ENCODE measurements at places on chromosomes 16 and 17.

DNA sequence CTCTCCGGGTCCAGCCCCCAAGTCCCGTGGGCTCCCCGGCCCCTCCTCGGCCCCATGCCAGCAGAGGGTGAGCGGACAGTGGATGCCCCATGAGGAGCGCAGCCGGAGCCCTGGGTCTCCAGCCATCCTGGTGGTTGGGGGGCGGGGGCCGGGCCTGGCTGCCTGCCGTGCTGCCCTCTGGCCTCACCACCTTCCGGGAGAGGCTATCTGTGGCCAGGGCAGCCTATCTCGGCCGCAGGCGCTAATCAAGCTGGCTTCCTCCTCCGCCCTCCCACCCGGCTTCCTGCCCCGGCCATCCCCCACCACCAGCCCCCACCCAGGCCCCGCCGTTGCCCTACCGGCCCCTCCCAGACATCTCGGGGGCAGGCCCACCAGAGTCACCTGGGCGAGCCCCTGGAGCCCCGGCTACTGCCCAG, 46.8 kb downstream of the ZFPM1 start:
- DNase-seq: no peak

DNA sequence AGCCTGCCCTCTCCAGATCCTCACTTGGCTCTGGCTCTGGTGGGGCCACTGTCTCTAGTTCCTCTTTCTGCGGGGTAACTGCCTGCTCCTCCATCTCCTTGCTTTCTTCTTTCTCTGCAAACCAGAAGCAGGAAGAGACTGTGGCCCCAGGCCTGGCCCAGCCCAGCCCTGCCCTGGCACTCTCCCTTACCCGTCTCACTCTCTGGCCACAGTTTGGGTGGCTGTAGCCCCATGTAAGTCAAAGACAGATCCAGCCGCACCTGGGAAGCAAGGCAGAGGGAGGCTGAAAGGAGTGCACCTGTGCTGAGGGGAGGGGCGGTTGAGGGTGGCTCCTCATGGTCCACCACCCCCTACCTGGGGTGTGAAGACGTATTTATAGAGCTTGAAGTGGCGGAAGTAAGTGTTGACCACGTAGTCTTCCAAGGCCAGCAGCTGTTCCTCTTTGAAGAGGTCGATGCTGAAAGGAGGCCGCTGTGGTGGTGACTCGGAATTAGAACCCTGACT, 2.8 kb downstream of the CFAP119 start:
- no peak for DNase-seq

GRCh38 chr17:77375917-77376651, 235.3 kb downstream of the SEC14L1 start:
- no peak for DNase-seq

DNA sequence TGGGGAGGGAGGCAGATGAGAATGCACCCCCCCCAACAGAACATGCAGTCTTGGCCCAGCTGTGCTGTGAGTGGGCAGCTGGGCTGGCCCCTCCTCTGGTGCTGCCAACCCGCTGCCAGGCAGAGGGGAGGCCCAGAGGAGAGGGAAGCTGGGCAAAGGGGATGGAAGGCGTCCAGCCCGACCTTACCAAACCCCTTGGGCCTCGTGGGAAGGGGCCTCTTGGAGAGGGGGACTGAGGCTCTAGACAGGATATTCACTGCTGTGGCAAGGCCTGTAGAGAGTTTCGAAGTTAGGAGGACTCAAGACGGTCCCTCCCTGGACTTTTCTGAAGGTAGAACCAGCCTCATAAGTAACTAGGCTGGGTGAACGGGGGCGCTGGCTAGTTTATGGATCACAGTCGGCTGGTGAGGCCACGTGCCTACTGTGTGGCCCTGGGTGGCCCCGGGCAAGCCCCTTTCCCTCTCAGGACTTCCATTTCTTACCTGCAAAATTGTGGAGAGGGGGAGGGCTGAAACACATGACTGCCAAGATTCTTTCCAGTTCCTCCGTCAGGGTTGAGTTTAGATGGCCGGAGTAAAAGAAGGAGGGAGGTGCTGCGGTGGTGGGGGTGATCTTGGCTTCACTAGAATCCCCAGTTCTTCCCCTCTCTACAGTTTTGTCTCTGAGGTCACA, 857 bp upstream of the STAT5A start:
- DNase-seq: no peak

DNA sequence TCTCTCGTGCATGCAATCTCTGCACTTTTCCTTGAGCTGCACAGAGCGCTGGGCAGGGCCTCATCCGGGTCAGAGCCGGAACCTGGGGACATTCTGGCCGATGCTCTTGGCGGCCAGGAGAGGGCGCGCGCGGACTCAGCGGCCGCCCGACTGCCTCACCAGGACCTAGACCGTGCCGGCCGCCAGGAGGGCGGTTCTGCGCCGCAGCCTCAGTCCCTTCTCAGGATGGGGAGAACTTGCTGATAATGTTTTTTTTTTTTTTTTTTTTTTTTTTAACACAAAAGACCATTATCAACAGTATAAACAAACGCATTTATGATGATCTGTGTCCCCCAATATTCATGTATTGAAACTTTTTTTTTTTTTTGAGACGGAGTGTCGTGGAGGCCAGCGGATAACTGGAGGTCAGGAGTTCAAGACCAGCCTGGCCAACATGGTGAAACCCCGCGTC, 8.1 kb upstream of the FLYWCH2 start:
- DNase-seq: peak; percentile 78

DNA sequence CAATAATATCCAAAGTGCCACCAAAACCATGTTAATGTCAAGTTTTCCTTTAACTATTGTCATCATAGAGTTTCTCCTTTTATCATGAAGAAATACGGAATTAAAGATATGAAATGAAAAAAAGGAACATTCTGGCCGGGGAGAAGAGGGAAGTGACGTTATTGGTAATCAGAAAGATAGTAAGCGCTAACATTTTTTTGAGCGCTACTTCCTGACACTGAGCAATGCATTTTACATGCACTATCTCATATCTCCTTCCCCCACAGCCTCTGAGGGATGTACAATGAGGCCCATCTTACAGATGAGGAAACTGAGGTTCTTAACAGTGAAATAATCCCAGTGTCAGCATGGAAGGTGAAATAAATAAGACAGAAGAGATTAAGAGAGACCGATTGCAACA, 410.9 kb downstream of the SOX9 start:
- no peak for DNase-seq

DNA sequence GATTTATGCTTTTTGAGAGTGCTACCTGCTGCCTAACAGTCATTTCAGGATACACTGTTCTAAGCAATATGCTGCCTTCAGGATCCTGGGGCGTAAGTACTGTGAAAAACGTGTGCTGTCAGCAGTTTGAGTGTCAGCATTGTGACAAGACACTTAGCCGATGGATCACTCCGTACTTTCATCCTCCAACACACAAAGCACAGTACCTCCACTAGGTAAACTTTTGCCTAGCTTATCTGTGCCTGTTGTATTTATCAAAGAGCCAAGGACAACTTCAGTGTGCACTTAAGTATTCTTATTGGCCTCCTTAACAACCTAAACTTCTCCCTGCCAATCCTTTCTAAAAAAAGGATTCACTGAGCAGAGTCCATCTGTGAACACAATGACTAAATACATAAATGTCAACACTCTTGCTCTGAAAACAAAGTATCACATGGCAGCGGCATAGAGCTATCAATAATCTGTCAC, 33.8 kb upstream of the PHLPP2 start:
- no peak for DNase-seq

GRCh38 chr17:74177018-74177450, 26.4 kb upstream of the RPL38 start:
- DNase-seq: peak; percentile 70

DNA sequence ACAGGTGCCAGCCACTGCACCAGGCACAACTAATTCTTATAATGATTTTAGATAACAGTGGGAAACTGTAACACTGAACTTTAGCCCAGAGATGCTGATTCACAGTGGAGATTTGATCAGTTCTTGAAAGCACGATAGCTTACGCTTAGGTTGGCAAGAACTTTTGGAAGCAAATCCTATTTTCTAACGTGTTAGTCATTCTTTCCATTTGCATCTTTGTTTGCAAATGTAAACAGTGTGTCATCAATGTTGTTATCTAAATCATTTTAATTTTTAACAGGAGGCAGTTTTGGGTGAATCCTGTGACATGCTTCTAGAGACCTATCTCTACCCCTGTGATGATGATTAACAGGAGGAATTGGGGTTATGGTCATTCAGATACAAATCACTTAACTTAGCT, 35.7 kb upstream of the GNA13 start:
- DNase-seq: peak; percentile 30

GRCh38 chr16:27242868-27243590, 25.5 kb downstream of the NSMCE1 start:
- DNase-seq: no peak

DNA sequence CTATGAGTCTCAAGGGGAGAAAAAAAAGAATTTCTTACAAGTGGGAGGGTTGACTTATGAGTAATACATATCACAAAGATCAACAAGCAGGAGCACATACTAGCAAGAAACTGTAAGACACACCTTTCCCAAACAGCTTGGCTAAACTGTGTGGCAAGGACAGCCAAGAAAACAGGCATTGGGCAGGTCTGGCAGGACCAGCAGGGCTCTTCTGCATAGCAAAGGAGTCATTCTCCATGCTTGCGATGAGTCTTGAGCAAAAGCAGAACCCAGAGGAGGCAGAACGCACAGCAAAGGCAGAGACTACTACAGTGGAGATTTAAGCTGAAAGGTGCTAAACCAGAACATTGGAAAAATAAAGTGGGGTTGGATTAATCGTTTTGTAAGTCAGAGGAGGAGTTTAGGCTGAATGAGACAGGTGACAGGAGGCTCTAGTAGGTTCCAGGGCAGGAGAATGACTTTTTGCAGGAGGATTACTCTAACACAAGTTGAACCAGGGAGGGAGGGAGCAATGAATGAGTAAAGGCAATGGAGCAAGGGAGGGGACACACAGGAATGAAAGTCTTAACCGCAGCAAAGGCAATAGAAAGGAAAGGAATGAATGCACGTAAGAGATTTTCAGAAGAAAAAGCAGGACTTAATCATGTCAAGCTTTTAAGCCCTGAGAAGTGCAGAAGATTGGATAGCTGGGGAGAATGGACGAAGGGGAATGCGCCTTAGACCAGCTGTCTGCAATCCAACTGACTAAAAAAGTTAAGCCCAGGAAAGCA, 2.7 kb downstream of the N4BP1 start:
- peak; percentile 99 for DNase-seq

DNA sequence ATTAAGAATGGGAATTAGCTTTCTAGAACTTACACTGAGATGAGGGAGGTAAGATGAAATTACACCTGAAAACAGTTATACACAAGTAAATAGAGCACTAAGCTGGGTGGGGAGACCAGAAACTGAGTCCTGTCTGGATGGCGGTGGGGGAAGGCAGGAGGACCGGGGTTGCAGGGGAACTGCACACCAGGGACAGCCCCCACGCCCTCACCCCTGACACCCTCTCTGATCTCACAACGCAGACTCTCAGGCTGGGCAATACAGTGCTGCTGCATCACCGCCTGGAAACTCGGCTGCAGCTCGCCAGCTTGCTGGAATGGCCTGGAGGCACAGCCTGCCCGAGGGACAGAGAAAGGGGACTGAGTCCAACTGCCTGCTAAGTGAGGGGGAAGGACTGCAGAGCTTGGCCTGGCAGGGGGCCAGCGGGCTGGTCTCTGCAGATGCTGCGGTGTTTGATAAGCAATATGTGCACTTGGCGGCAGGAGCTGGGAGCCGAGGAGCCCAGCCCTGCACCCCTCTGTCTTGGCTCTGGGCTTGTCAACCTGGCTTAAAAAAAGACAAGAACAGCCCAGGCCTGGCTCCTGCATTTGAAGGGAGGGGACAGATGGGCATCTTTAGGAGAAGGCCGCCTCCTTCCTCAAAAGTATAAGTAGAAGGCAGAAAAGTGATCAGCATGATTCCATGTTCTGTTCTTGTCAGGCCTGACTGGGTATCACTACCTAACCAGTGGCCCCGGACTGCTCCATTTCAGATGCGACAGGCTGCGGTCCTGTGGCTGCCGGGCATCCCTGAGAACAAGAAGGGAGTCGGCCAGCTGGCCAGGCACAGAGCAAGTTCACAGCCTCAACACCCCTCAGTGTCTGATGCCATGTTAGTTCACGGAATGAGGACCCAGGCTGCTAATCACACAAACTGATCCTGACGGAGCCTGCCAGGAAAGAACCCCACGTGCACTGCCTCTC, 30.2 kb downstream of the SPHK1 start:
- DNase-seq: no peak

- DNase-seq: no peak
Measured at GRCh38 chr16:61897657-61898056, 138.6 kb downstream of the CDH8 start.

DNA sequence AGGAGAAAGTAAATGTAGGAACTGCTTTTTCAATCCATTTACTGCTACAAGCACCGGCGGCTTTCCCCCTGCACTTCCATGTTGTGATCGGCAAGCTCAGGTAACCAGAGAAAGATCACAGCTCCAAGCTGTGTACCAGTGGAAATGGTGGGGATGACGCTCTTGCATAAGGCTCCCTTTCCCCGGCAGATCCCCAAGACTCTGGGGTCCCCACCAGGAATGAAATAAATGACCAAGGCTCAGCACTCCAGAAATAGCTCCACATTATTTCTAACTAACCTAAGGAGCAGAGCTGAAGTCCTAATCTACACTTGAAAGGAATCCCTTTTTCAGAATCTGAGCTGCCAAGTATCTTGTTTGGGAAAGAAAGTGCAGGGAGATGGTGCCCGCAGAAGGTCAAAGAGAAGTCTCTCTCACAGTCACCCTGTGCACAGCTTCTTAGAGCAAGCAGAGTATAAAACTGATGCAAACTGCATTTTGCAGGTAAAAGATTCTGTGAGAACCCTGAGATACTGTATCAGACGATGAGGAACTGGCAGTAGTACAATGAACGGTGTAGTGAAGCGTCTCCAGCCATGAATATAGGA, 11.1 kb downstream of the GRB2 start:
- peak; percentile 22 for DNase-seq

GRCh38 chr17:18996458-18996857, 8.1 kb downstream of the FAM83G start:
- no peak for DNase-seq

DNA sequence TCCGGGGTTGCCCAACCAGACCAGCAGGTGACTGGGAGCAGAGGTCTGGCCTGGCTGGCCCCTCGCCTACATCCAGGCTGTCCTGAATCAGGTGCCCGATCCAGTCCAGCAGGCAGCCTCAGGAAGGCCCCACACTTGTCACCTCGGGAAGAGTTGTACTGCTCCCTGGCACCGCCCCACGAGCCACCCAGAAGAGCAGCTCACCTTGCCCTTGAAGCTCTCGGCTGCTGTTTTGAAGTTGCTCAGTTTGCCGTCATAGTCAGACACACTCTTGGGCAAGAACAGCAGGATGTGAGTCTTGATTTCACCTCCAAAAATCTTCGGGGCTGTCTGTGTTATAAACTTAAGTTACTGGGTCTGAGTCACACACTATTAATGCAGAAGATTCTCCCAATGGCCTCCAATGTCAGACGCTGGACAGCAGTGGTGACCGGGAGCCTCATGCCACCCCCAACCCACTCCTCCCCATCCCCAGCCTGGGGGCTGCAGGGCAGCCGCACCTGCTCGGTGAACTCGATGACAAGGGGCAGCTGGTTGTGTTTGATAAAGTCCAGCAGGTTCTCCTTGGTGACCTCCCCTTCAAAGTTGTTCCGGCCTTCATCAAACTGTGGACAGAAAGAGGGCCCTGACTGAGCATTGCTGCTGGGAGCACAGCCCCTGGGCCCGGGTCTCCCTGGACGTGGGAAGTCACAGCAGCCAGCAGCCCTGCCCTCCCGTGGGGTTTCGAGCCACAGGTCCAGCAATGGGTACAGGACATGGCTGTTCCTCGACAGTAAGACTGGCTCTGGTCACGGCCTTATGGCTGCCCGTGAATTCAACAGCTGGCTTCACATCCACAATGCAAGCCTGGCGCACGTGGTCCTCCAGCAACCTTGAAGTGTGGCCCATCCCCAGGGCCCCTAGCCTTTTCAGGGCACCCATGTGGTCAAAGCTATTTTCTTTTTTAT, 12.2 kb upstream of the PPP1R27 start:
- no peak for DNase-seq
